Stimulated activated CD4-positive, alpha-beta T cell treated with anti-CD3 and anti-CD28 coated beads, TNF-alpha, amount 100 ng/mL, for 4 hours (primary cell): ENCODE measurements at places on chromosomes 2 and 18.

GRCh38 chr2:241983571-241984270 is 114.2 kb downstream of the RTP5 start:
- DNase-seq: no peak

GRCh38 chr2:216949700-216950413 is 90.0 kb upstream of the TNP1 start:
- no peak for DNase-seq

- DNase-seq: no peak
Measured at GRCh38 chr18:60246606-60247005, 126.0 kb downstream of the MC4R start.

DNA sequence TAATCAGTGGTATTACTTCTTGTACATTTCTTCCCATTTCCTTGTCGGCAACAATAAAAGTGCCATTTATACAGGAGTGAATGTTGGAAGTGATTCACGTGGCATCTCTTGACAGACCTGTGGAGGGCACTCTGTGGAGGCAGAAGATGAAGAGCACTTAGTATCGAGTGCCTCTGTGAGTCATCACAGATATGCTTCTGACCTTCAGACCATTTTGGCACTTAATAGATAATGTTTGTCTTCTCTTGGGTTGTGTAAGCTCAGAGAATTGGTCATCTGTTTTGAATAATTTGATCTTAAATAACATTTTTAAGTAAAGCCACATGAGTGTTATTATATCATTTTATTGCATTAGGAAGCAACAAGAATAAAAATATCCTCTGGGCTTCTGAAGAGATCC is 305.5 kb downstream of the PTPRM start:
- DNase-seq: no peak

GRCh38 chr18:72207280-72207679 is 336.9 kb downstream of the CBLN2 start:
- DNase-seq: no peak

DNA sequence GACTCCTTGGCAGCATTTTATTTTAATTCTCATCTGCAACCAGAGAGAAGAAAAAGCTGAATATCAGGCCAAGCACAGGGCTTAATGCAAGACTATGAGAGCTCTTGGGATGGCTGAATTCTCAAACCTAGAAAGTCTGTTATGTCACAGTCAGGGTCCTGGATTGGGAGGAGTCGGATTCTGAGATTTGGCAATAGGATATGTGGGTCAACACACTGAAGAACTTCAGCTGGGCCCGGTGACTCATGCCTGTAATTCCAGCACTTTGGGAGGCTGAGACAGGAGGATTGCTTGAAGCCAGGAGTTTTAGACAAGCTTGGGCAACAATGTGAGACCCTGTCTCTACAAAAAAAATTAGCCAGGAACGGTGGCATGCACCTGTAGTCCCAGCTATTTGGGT is 102.4 kb downstream of the COL3A1 start:
- DNase-seq: no peak

- DNase-seq: no peak
Measured at GRCh38 chr2:138867341-138867740, 87.2 kb upstream of the NXPH2 start.

GRCh38 chr2:112615051-112615450 is 30.6 kb downstream of the CHCHD5 start:
- DNase-seq: no peak

- DNase-seq: no peak
Measured at GRCh38 chr2:232385660-232386489, 7.3 kb downstream of the ALPP start.

- DNase-seq: no peak
Measured at GRCh38 chr2:170375192-170375591, 197.2 kb downstream of the MYO3B start.

DNA sequence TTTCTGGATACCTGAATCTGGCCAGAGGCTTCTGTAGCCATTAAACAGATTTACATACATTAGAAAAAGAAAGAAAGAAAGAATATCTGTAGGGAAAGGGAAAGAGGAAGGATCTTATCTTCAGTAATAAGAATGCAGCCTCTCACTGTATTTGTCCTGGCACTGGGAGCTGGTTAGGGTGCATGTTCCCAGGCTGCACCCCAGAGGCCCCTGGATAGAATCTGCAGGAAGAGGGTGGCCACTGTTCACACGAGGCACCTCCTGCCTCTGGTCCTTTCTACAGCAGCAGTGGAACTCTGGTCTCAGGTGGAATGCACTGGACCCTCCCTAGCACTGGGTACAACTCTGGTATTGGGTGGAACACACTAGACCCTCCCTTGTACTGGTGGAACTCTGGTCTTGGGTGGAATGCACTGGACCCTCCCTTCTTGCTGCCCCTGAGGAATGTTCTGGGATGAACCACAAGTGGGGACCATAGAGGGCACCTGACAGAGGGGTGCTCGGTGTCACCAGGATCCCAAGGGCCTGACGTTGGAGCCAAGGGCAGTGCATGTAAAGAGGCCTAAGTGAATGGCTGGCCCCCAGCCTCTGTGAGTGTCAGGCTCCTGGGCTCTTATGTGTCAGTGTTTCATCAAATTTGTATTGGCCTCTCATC is 27.4 kb upstream of the PXDN start:
- no peak for DNase-seq

- no peak for DNase-seq
Measured at GRCh38 chr2:17749753-17750438, 3.7 kb downstream of the SMC6 start.

DNA sequence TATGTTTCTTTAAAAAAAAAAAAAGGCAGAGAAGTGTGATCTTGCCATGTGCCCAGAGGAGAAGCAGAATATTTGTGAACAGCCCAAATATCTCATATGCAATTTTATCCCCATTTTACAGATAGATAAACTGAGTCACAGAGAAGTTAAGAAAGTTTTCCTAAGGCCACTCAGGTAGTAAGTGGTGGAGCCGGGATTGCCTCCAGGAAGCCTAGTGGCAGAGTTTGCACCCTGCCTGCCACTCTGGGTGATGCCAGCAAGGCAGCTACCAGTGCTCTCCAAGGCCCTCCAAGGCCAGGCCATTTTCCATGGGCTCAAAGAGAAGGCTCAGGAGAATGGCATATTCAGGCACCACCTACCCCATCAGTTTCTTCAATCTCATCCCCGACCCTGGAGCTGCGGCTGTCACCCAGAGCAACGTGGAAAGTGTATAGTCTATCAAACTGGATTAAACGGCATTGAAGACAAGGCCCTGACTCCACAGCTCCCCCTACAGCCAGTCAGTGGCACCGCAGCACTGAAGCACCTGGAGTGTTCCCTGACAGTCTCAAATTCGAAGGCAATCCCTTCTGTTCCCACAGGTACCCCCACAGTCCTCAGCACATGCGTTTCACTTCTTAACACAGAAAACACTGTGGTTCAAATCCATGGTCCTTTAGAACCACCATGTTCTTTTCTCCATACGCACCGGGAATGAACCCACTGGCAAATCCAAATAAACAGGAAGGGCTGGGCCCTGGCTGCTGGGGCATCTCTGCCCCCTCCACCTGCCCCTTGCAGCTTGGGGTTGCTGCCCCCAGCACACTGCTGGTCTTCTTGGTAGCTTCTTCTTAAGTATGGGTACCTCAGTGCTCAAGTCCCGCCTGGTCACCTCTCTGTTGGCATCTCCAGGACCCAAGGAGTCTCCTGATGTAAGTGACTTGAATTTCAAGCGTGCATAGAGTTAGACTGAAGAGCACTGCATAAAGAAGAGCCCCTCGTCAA is 175.3 kb downstream of the INHBB start:
- no peak for DNase-seq

- DNase-seq: no peak
Measured at GRCh38 chr2:237874585-237875161, 15.2 kb downstream of the RAMP1 start.

DNA sequence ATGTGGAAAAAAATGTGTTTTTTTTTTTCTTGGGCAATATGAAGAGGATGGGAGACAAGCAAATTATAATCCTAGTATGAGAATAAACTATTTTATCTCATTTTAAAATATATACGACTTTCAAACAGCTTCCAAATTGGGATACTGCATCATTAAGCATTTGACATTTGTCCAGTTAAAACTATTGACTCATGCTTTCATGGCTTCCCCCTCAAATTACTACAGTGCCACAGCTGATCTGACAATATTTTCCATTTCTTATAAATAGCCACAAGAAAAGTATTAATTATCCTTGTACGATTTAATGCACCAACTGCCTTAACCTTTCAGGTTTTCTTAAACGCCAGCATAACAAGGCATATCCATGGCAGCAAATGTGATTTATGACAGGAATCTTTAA is 1134.8 kb upstream of the ZEB2 start:
- DNase-seq: no peak

- no peak for DNase-seq
Measured at GRCh38 chr2:82098617-82099016, 1794.1 kb upstream of the LRRTM1 start.

DNA sequence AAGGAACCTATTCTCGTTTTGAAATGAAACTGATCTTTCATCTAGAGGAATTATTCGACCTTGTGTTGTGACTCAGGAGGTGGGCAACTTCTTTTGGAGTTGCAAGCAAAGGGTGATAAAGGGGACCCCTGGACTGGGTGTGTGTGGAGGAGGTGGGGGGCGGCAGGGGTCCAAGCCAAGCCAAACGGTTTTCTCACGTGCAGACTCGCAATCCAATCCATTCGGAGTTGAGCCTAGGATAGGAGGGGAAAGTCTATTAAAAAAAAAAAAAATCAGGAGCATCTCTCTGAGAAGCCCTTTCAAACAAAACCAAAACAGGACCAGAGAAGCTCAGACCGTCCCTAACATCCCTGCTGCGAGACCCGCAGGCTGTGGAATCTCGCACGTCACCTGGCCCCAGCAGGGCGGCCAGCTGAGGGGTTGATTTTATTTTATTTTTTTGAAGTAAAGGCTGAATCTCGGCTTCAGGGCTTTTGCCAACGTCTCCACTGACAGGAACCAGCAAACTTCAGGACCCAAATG is 3.7 kb upstream of the ZEB2 start:
- DNase-seq: no peak

DNA sequence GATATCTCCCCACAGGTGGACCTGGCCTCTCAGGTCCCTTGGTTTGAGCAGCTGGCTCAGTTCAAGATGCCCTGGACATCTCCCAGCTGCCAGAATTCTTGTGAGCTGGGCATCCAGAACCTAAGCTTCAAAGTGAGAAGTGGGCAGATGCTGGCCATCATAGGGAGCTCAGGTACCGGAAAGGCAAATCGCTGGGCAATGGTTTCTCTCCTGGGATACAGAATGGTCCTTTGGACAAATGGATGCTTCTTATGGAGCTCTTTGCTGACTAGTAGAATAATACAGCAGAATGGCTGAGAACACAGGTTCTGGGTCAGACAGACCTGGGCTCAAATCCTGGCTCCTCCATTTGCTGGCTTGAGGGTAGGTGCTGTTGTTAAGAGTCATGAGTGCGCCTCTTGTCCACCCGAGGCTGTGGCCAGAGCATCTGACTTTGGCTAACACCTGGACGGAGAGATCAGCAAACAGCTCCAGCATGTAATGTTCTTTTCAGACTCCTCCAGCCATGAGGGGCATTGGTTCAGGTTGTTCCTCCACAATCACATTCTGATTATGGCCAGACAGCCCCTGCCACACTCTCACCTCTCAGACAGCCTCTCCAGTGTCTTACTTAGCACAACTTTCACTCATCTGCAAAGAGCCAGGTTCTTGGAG is 7.5 kb downstream of the ABCG8 start:
- no peak for DNase-seq
